ENCODE measurements at places on chromosomes 1 and 21.

- no peak for DNase-seq
Observed at GRCh38 chr1:59156051-59156450, 140.8 kb upstream of the FGGY start.

- no peak for DNase-seq
Observed at GRCh38 chr1:202272103-202272845, 69.5 kb downstream of the UBE2T start.

DNA sequence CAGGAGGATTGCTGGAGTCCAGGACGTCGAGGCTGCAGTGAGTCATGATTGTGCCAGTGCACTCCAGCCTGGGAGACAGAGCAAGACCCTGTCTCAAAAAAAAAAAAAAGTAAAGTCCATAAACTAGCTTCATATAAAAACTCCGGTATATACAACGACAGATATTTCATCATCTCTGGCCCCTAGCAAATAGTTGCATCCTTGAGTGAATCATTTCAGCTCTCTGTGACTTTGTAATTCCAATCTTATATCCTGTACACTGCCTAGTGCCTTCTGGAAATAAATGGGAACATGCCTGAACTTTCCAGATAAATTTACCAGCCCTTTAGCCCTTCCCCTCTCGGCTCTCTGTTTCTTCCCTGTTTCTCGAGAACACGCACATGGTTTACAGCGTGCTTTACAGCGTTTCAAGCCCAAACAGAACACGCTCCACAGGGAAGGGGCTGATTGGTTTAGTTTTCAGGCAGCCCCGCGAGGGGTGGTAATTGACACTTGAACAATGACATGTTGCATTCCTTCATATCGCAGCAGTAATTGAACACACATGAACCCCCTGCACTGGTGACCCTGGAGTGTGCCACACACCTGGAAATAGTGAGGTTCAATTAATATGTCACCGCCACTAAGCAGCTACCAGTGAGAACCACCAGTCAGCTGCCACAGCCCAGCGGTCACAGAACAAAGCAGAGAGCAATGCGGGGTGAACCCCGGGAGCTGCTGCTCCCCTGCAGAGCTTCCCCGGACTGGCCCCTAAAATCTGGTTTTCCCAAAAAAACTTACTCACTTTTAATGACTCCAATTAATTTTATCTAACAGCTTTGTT is 35.7 kb upstream of the SIM2 start:
- no peak for DNase-seq

GRCh38 chr1:61397935-61398334 is 315.6 kb downstream of the NFIA start:
- DNase-seq, result no peak

DNA sequence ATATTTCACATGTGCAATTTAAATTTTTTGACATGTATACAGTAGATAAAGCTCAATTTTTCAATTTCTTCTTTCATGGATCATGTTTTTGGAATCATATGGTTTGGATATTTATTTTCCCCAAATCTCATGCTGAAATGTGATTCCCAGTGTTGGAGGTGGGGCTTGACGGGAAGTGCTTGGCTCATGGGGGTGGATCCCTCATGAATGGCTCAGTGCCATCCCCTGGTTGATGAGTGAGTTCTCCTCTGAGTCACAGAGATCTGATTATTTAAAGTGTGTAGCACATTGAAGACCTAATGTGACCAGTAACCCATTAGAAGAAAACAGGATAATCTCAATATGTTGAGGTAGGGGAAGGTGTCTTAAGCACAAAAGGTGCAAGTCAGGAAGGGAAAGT is 9.1 kb upstream of the IFI16 start:
- DNase-seq, result no peak

DNA sequence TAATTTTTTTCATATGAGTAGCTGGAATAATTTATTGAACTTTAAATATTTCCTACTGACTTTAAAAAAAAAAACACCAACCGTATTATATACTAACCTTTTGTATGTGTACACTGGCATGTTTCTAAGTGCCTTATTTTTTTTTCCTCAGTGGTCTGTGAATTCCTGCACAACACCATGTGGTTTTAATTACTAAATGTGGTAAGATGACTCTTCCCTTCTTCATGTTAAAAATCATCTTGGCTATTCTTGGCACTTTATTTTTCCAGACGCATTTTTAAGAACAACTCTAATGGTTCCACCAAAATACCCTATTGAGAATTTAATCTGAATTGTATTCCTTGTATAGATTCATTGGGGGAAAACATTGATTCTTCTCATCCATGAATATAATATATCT is 28.4 kb downstream of the PPP2R5A start:
- no peak for DNase-seq
